ENCODE measurements at places on chromosomes 2 and 18. TPM values are rescaled to one million over a fixed set of nuclear protein-coding genes. Genes with fewer than 3 reads are reported as not detected.

DNA sequence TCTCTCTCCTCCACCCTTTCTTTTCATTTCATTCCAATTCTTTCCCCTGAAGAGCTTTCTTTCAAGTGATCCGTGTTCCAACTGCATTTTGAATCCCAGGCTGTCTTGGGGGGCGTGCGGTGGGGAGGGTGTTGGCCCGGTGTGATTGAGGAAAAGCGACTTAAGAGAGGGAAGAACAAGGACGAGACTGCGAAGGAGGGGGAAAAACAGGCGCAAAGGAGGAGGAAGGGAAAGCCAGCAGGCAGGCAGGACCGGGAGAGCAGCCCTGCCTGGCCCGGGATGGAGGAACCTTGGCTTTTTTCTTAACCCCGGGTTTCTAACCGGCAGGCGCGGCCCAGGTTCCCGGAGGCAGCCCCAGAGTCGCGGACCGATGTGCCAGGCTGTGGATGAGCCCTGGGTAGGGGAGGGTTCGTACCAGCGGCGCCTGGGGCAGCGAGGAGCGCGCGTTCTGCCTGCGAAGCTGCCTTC, 1.3 kb downstream of the ADCYAP1 start:
- no peak for DNase-seq

GRCh38 chr18:55343396-55344073, 244.5 kb downstream of the TCF4 start:
- no peak for DNase-seq

Gene MCFD2
- total RNA-seq, result 79.8 TPM

DNA sequence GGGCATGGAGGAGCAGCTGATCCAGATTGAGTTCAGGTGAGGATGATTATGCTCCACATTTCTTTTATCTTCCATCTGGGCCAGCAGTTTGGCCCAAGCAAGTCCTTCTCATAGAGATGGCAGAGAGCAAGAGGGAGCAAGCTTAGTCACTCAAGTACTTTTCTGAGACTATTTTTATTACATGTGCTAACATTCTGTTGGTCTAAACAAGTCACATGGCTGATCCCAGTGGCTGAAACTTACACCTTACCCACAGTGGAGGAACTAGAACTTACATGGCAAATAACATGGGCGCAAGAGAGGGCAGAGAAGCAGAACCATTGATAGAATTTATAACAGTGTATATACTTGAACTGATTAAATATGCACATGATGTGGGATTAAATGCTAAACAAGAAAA, 105.7 kb downstream of the KYNU start:
- DNase-seq, result no peak
